Activated T-cell treated with anti-CD3 and anti-CD28 coated beads, Interleukin-2, amount 50 U/mL, for 48 hours (primary cell): ENCODE measurements at places on chromosomes 16 and 17.

- DNase-seq = peak; percentile 96
Observed at GRCh38 chr16:3717235-3718018, at the start of gene TRAP1. Gene TRAP1, minus strand, starts transcription at chr16:3717524. Its CDS starts 16 bp downstream, at chr16:3717508.

DNA sequence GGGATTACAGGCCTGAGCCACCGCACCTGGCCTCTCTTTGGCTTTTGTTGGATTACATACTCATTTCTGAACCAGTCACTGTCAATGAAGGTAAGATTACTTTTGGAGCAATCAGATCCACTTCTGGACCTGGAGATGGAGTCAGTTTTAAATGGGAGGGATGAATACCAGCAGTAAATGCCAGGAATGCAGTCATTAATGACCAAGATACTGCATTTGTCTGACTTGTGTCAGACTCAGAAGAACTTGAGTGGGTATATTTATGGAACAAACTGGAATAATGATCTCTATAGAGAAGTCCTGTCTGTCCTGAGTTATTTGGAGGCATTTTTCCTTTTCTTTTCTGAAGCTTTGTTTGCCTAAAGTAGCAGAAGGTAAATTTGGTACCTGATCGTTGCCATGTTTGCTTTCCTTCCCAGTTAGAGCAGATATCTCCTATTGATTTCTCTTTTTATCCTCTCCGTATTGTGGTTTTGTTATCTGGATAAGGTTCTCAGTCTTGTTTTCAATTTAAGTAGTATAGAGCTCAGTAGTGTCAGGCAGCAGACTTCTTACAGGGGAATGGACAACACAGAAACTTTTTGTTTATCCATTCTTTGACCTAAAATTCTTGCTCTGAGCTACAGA lies 10.7 kb downstream of the NLK start:
- no peak for DNase-seq

DNA sequence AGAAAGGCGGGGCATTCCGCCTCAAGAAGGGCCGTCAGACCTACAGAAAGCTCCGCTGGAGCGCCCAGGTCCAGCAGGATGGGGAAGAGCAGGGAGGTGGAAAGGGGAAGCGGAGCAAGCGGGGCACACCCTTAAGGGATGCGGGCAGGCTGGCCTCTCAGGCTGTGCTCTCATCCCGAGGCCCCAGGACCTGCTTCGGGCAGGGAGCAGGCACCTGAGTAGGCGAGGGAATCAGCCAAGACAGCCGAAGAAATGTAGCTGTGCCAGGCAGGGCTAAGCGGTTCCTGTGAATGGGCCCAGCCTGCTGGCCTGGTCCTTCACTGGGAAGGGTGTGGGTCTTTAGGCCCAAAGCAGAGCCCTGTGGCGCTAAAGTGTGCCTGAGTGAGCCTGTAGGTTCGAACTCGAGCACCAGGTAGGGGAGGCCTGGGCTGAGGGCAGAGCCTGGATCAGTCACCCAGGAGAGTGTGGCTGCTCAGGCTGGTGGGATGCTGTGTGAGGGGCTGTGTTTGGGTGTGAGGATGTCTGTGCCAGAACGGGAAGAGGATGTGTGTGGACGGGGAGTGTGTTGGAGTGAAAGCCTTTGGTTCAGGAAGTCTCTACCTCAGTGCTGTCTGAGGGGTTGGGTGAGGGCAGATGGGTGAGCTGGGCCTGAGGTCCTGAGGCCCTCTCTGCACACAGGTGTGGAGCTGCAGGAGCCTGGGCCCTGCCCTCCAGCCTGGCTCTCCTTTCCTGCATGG lies 3.3 kb downstream of the TBX4 start:
- DNase-seq = peak; percentile 32

DNA sequence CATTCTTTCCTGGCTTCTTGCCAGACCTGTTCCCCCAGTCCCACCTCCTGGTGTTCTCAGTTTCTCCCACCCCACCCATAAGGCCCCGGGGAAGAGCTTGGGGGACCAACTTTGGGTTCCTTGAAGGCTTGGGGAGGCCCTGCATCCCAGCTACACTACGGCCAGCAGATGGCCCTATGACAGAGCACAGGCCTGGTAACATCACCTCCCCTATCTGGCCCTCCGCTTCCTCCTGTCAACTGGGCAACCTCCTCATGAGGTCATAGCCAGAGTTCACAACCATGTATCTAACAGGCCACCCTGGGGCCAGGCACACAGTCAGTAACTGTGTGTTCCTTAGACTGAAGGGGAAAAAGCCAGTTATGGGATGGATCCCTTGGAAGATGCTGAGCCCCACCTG lies 31.4 kb downstream of the MYO15A start:
- no peak for DNase-seq

DNA sequence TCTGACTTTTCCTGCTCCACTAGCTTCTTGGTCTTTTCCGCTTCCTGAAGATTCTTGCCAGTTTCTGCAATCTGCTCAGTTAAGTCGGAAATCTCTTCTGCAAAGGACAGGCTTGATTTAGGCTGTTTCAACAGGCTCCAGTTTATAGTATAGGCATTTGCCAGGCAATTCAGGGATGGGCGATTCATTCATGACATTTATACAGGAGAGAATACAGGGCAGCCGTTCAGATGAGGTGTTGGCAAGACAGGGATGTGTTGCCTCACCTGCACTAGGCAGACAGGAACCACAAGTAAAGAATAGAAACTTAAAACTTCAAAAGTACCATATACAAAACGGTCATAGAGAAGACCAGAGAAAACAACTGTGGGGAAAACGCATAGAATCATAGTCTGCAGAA lies 61.7 kb downstream of the MYH13 start:
- DNase-seq = no peak

DNA sequence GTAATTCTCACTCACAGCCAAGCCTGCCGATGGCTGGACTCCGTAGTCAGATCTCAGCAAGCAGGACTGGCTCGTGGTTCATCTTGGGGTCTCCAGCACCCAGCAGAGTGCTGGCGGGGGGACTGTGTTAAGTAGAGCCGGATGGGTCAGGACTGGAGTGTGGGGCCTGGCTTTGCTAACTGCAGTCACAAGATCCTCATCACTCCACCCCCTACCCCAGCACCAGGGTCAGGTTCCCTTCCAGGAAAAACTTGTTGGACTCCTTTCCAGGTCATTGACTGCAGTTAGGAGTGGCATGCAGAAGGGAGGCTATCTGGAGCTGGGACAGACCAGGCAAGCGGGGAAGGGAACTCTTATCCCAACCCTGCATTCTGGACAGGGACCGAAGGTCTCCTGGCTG lies 6.0 kb downstream of the CIITA start:
- no peak for DNase-seq

GRCh38 chr17:17254036-17254435 lies 17.1 kb upstream of the FLCN start:
- no peak for DNase-seq

- no peak for DNase-seq
Observed at GRCh38 chr16:23025692-23026307, 123.5 kb downstream of the USP31 start.

- DNase-seq = no peak
Observed at GRCh38 chr17:60863892-60864707, 186.4 kb downstream of the BCAS3 start.

DNA sequence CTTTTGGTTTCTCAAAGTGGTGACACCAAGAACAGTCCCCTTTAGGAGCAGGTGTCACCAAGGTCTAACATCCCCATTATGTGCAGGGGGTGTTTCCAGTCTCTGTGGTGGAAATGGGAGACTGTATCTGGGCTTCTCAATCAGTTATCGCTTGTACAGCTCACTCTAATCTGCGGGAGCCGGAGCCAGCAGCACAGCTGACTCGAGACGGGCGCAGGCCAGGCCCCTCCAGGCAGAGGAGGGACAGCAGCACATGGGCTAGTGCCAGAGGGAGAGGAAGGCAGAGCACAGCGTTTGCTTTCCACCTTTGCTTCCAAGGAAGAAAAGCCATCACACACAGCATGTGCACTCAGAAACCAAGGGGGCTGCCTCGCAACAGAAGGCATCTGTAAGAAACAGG lies 91.2 kb upstream of the CREBBP start:
- no peak for DNase-seq

- DNase-seq = no peak
Observed at GRCh38 chr17:49515196-49515770, 20.2 kb downstream of the NGFR start.

DNA sequence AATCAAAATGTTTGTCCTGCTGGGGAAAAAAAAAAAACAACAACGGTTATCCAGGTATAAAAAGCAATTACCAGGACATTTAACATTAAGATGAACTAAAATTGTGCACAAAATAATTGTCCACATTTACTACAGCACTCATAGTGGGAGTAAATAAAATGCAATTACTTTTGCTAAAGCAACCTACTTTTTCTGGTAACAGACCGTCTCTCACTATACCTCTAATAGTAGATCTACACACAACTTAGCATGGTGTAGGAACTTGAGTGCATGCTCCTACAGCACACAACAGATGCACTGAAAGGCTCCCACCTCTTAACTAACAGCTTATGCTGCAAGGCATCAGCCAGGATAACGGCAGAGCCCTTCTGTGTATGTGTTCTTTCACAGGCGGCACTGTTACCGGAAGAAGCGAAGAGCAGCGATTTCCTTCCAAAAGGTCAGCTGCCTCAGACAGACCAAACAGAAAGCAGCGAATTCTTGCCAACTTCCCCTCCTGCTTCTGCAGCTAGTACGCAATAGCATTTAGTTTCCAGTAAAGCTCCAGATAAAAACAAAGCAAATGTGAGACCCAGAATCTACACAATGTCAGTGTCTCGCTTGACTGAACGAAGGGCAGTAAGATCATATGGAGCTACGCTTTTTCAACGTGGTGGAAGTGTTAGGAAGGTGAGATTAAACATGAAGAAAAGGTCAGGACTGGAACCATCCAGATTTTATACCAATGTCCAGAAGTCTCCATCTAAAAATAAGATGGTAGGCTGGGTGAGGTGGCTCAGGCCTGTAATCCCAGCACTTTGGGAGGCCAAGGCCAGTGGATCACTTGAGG lies 27.6 kb downstream of the STAT5B start:
- peak; percentile 78 for DNase-seq

GRCh38 chr17:68981288-68981687 lies 26.1 kb upstream of the ABCA8 start:
- DNase-seq = no peak

- DNase-seq = no peak
Observed at GRCh38 chr16:1822801-1823200, 3.8 kb downstream of the HAGH start.

- DNase-seq = no peak
Observed at GRCh38 chr17:74872313-74873036, at the start of gene FDXR. Gene FDXR, minus strand, starts transcription at chr17:74872994. Its CDS starts 50 bp downstream, at chr17:74872944.

- DNase-seq = no peak
Observed at GRCh38 chr17:66537502-66537901, 235.1 kb downstream of the PRKCA start.

DNA sequence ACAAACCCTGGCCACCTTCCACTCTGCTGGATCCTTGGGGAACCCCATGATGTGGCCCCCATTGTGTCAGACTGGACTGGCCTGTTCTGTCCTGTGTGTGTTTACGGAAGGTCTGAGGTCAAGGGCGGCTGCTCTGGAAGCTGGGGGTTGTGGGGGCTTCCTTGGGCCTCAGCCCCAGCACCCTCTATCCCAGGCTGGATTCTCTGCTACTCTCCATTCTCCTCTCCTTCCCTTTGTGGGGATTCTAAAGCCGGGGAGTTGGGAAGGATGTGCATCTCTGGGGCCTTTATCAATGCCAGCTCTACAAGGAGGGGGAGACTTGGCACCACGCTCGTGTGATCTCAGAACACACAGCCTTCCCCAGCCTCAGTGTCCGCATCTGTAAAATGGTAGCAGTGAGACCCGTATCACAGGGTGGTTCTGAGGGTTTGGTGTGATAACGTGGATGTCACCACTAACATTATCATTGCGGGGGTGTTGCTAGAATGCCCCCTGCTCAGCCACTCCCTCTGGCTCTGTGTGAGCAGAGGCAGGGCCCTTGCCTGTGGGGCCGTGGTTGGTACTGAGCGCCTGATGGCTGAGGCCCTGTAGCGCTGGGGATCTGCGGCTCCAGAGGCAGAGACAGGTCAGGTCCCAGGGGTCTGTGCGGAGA lies 18.1 kb downstream of the ADGRG1 start:
- DNase-seq = no peak

- no peak for DNase-seq
Observed at GRCh38 chr16:56615353-56615752, 7.0 kb downstream of the MT2A start.

DNA sequence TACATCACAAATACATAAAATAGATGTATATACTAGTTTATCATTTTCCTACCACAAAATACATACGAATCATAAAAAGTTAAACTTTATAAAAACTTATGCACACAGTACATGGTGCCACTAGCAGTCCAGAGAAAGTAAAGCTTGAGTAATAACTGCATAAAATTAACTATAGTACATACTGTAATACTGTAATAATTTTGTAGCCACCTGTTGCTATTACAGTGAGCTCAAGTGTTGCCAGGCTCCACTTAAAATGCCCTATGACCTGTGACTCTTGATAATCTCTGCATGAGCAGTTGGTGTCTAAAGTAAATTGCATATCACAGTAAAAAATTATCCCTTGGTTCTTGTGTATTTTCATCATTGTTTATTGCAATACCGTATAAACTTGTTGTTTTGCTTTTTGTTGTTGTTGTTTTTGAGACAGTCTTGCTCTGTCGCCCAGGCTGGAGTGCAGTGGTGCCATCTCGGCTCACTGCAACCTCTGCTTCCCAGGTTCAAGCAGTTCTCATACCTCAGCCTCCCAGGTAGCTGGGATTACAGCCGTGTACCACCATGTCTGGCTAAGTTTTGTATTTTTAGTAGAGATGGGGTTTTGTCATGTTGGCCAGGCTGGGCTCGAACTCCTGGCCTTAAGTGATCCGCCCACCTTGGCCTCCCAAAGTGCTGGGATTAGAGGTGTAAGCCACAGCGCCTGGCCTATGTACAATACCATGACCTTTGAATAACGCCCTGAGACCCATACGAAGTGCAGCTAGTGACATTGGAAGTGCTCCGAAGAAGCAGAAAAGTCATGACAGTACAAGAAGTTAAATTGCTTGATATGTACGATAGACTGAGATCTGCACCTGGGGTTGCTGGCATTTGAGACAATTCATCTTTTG lies 6.6 kb downstream of the LUC7L3 start:
- no peak for DNase-seq

- no peak for DNase-seq
Observed at GRCh38 chr16:28975158-28975599, 601 bp downstream of the SPNS1 start.

- no peak for DNase-seq
Observed at GRCh38 chr17:11564589-11565380, 33.5 kb upstream of the DNAH9 start.

GRCh38 chr16:50616883-50617645 lies 64.0 kb downstream of the SNX20 start:
- DNase-seq = no peak

DNA sequence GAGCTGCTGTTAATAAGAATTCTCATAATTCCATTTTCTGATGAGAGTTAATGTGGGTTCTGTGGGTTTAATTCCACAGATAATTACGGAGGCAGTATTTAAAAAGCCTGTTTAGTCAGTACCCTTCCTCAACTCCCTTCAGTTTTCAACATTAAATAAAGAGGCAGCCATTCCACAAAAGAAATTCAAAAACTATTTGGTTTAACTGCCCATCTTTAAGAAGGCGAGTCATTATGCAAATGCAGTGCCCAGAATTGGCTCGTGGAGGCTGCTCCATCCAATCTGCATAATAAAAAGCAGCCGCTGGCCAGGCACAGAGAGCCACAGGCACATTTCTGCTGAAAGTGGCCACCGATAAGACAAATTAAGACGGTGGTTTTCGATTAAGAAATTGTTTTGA lies 194.4 kb upstream of the TOX3 start:
- no peak for DNase-seq
